ENCODE measurements at places on chromosomes 12 and 14.
A peak's percentile ranks its signal among the peaks of the same experiment; 100 is the strongest.

GRCh38 chr12:15834575-15834974 is 45.4 kb upstream of the EPS8 start:
- DNase-seq, result no peak

- DNase-seq, result no peak
These were observed 493.3 kb downstream of the EGLN3 start for GRCh38 chr14:33457617-33458016.

DNA sequence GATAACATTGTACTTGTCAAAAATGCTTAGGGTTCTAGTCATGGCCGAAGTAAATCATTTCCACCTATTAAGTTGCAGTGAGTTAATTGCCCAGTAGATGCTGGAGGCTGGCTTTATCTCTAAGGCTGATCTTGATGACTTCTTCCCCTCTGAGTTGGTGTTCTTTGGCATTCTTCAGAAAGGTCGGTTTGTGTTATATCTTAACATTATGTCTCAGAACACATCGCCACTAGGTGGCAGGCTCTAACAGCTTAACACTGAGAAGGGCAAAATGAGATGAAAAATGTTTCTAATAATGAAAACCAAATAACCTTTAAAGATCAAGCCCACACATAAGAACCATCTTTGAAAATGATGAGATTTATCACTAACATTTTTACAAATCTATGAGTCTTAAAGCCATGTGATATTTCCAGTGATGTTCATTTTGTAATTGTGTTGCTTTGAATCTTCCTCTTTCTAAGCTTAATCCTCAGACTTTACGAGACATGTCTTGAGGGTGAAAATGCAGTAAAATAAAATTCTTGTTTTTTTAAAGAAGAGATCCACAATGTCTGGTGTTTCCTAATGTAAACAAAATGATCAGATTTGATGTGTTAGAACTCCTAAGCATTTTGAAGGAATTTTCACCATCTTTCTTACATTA is 28.6 kb downstream of the SUDS3 start:
- peak; percentile 86 for DNase-seq

- no peak for DNase-seq
These were observed 5.4 kb upstream of the TBX3 start for GRCh38 chr12:114689075-114689994.

GRCh38 chr12:41293011-41293410 is 104.9 kb downstream of the PDZRN4 start:
- DNase-seq, result no peak

DNA sequence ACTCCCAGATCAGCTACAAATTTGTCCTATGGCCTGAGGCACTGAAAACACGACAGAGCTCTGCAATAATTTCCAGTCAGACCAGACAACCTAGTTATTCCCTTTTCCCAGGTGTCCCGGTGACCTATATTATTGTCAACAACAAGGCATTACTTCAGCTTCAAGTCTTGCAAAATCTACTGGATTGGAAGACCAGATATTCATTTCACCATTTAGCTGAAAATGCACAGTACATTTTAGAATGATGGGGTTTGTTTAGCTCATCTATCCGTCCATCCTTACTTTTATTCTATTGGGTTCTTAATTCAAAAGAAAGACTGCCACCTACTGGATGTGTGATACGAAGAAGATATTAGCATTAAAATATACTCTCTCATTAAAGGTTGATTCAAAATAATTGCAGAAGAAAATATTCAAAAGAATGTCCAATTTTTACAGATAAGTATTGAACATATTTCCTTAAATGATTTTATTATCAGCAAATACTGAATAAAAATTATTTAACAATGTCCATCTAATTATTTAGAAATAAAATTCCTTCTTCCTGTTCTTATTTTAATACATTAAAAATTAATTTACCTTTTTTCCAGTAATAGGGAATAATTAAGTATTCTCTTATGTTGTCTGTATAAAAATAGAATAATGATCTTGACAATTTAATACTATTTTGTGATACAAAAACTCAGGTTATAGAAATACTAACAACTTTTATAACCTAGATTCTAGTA is 244.9 kb upstream of the LRIG3 start:
- peak; percentile 63 for DNase-seq

DNA sequence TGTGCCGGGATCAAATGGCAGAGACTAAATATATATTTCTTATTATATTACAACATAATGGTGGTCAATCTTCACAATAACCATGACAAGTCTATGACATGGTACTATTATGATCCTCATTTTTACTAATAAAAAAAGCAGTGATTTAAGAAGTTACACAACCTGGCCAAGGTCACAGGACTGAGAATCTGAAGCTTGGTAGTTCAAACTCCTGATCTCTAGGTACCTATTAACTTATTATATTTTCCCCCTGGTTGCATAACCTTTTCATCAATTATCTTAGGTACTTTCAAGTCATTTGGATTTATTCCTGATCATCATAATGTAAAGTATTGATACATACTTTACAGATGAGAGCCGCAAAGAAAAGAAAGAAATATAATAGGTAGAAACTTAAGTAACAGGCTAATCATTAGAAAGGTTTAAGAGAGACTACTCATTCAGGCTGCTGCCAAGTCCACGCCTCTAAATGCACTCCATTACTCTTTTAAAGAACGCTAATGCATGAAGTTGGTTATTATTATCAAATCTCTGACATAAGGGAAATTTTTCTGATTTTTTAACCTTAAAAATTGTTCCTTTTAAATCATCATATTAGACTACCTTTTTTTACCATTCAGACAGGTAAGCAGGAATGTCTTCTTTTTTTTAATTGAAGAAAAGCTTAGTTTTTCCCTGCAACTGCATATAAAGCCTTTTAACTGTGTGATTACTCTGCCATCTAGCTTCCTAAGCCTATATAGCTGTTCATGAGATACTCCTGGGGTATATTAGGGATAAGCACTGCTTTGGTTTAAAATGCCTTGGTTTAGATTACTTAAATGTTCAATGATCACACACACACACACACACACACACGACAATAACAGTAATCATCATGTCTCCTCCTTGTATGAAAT is 35.6 kb downstream of the RPS29 start:
- DNase-seq, result peak; percentile 51

GRCh38 chr12:75694534-75695268 is 183.3 kb upstream of the KRR1 start:
- DNase-seq, result no peak

- no peak for DNase-seq
These were observed 35.0 kb upstream of the BCL7A start for GRCh38 chr12:121986489-121987245.

DNA sequence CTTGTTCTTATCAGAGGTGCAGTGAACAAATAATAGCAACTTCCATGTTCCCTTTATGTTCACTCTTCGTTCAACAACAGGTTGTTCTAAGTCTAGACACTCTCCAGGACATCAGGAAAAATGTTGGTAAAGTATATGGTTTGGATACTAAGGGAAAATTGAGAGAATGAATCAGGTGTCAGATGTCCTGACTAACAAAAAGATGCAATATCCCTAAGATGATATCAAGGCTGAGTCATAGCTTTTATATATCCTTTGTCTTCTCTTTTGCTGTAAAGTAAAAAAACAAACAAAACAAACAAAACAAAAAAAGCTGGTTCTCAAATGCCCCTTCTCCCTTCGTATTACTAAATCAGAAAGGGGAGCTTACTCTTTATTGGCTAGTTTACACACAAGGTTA is 11.1 kb downstream of the GLIPR1L1 start:
- no peak for DNase-seq

DNA sequence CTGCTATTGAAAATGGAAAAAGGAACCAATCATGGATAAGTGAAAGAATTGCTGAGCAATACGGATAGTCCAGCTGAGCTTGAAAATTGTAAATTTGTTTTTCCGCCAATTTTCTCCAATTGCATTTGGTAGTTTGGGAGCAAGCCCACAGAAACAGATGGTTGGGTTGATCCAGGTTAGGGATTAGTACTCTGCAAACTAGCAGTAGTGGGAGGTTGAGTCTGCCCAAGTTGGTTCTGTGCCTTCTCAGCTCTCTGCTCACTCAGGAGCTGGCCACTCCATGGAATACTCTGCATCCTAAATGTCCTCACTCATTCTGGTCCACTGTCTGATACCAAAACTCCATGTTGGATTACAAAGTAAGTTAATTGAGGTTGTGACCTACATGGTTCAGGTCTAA is 361.1 kb upstream of the ATP2B1 start:
- no peak for DNase-seq

DNA sequence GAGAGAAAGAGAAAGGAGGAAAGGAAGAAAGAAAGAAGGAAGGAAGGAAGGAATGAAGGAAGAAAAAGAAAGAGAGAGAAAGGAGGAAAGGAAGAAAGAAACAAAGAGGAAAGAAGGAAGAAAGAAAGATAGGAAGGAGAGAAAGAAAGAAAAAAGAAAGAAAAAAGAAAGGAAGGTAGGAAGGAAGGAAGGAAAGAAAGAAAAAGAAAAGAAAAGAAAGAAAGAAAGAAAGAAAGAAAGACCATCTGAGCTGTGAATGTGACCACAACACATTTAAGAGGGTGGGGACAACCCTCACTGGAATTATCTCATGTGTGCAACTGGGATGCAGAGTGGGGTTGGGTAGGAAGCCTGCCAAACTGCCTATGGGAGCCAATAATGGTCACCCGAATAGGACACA is 36.0 kb upstream of the BATF start:
- DNase-seq, result peak; percentile 68

GRCh38 chr12:93427779-93428564 is 13.8 kb downstream of the UBE2N start:
- DNase-seq, result no peak

GRCh38 chr12:46647034-46647433 is 178.8 kb downstream of the SLC38A4 start:
- DNase-seq, result no peak

DNA sequence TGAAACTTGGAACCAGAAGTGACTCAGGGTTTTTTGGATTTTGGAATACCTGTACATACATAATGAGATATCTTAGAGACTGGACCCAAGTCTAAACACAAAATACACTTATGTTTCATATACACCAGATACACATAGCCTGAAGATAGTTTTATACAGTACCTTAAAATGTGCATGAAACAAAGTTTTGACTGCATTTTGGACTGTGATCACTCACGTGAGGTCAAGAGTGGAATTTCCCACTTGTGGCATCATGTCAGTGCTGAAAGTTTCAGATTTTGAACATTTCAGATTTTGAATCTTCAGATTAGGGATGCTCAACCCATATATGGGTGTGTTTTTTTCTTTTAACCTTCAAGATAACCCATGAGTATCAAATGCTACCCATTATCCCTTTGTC is 6.6 kb downstream of the SBNO1 start:
- no peak for DNase-seq

Measured in hematopoietic multipotent progenitor cell treated with erythropoietin and hydrocortisone succinate and interleukin-3 and kit ligand, for 4 days (in vitro differentiated cells).